ENCODE measurements at places on chromosomes 12 and 14. TPM values are rescaled to one million over a fixed set of nuclear protein-coding genes. Genes with fewer than 3 reads are reported as not detected.

GRCh38 chr12:46361667-46362034 is 10.9 kb downstream of the SLC38A2 start:
- peaks cover 87% of the 10 kb centered on the region for H3K36me3 ChIP-seq
- H3K27ac ChIP-seq, result no peak overlapping the region
- peaks cover 18% of the 10 kb centered on the region for H3K4me1 ChIP-seq
- H3K4me3 ChIP-seq, result no peak overlapping the region
- DNase-seq, result no peak

Gene LRP1
- 33.3 TPM for total RNA-seq

- H3K27me3 ChIP-seq, result no peaks in the 10 kb centered on the region
- peaks cover 3% of the 10 kb centered on the region for H3K4me1 ChIP-seq
- H3K27ac ChIP-seq, result no peak overlapping the region
- no peak overlapping the region for H3K4me3 ChIP-seq
Observed at GRCh38 chr12:45668641-45669040, 60.9 kb upstream of the ARID2 start.

GRCh38 chr12:6934110-6934509 is 6.4 kb downstream of the ATN1 start:
- H3K27ac ChIP-seq, result no peak overlapping the region
- H3K4me3 ChIP-seq, result no peak overlapping the region
- H3K4me1 ChIP-seq, result peaks cover 25% of the 10 kb centered on the region
- no peaks in the 10 kb centered on the region for H3K27me3 ChIP-seq
- no peak for DNase-seq
- peaks cover 89% of the 10 kb centered on the region for H3K36me3 ChIP-seq

GRCh38 chr12:47841501-47841900 is 21.8 kb upstream of the HDAC7 start:
- H3K4me3 ChIP-seq, result no peak overlapping the region
- H3K27ac ChIP-seq, result no peak overlapping the region
- no peaks in the 10 kb centered on the region for H3K4me1 ChIP-seq
- DNase-seq, result no peak
- no peaks in the 10 kb centered on the region for H3K36me3 ChIP-seq

GRCh38 chr14:99725774-99726537 is 41.9 kb downstream of the CYP46A1 start:
- DNase-seq, result no peak
- 0 out of 2 replicates have a peak, but pooled peaks cover 4% of the 10 kb centered on the region for H3K36me3 ChIP-seq
- H3K4me1 ChIP-seq, result peaks cover 14% of the 10 kb centered on the region
- no peak overlapping the region for H3K27ac ChIP-seq
- no peaks in the 10 kb centered on the region for H3K27me3 ChIP-seq
- H3K4me3 ChIP-seq, result no peak overlapping the region
